Stimulated activated CD8-positive, alpha-beta memory T cell treated with anti-CD3 and anti-CD28 coated beads, Interleukin-7, amount 100 ng/mL, for 4 hours (primary cell): ENCODE measurements at places on chromosomes 12 and 14.
A peak's percentile ranks its signal among the peaks of the same experiment; 100 is the strongest.

DNA sequence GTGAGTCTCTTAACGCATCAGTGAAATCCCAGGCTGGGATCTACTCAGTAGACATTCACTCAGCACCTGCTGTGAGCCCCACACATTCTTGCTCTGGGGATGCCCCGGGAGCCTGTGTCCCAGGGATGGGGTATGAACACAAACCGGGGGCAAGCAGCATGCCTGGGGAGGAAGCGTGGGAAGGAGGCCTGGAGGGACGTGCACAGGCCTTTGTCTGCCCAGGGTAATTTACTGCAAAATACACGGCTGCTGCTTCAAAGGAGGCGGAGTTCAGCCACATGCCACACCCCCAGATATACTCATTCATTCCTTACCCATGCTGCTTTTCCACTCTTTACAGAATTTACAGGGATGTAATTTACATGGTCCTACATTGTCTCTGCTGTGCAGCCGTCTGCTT lies 187.8 kb downstream of the ADGRD1 start:
- no peak for DNase-seq

GRCh38 chr12:92029136-92029535 lies 116.5 kb downstream of the BTG1 start:
- DNase-seq, result no peak

GRCh38 chr12:50221228-50222008 lies 54.2 kb upstream of the CERS5 start:
- no peak for DNase-seq

GRCh38 chr14:23162005-23162404 lies 21.5 kb downstream of the SLC7A8 start:
- no peak for DNase-seq

DNA sequence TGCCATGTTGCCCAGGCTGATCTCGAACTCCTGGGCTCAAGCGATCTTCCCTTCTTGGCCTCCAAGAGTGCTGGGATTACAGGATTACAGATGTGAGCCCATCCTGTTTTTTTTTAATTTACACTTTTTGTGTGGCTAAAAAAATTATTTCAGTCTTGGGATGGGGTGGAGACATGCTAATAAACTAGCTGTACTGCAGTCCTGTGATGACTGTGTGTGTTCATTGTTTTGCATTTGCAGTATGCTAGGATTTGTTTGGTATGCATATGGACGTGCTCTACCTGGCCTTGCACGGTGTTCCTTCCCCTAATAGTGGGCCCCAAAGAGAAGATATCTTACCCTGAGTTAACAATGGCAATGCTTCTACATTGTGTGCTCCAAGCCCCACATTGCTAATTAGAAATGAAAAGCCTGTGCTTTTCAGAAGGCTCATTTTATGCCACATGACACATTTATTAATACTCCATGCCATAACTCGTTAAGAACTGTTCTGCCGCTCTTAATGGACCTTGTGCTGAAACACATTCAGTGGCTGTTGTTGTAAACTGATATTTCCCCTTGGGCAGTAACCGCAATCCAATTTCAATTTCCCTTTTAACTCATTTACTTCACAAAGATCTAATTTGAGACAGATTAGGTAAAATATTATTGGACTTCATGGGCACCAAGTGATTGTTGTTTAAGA lies 86.4 kb downstream of the SCN8A start:
- DNase-seq, result no peak

DNA sequence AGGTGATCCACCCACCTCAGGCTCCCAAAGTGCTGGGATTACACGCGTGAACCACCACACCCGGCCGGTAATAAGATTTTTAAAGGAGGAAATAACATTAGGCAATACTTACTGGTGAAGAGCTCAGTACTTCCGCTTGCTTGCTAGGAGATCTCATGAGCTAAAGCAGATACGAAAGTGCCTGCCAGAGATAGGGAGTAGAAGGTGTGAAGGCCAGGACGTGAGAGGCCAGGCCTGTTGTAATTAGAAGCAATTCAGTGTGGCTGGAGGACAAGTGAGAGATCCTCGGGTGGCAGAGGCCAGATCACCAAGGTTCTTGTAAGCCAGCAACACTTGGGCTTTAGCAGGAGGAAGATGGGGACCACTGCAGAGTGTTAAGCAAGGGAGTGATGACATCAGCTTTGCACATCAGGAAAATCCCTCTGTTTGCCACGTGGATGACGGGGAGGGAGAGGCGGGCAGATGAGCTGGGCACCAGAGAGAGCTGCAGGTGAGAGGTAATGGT lies 7.6 kb downstream of the TECPR2 start:
- no peak for DNase-seq

DNA sequence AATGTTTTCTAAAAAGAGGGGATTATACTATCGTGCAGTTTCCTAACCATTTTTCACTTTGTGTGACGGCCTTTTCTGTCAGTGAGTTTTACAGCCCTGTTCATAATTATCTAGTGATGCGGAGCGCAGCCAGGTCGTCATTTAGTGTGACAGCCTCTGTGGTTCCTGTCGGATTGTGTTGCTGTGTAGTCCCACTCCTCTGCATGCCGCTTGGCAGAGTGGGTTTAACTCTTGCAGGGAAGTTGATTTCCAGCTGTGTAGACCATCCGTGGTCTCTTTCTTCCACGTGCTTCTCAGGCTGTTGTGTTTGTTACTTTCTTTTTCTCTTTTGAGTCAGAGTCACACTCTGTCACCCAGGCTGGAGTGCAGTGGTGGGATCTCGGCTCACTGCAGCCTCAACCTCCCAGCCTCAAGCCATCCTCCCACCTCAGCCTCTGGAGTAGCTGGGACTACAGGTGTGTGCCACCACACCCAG lies 8.6 kb downstream of the RAN start:
- no peak for DNase-seq

GRCh38 chr12:46160101-46160980 lies 108.5 kb downstream of the SLC38A1 start:
- no peak for DNase-seq

DNA sequence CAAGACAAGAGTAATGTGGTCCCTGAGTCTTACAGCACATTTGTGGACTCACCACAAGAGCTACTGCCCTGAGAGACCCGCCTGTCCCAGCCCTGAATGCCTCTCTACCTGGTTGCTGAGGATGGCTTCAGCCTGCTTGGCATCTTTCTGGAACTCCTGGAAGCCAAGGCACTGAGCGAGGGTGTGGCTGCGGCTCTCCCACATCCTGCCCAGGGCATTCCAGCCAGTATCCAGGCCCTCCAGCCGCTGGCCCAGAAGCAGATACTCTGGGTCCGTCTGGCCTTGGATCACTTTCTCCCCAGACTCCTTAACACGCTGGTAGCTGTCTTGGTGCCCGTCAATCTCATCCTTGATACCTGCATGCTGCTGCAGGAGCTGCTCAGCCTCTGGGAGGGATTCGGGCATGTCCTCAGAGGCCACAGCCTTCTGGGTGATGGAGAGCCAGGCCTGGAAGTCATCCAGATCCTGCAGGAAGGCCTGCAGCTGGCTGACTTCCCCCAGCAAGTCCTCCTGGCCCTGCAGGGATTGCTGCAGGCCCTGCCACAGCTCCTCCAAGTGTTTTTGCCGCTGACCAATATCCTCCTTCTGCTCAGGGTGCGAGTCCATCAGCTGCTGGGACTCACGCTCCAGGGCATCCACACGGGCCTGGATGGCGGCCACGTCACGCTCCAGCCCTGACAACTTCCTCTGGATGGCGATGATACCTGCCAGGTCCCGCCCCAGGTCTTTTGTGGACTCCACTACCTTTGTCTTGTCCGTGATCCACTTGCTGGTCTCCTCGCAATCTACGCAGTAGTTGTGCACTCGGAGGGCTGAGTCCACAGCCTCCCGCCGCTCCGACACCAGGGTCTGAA lies 82.3 kb downstream of the PLEKHG3 start:
- DNase-seq, result no peak

GRCh38 chr14:32980902-32981501 lies 42.3 kb downstream of the NPAS3 start:
- DNase-seq, result no peak

GRCh38 chr12:104307655-104308000 lies 4.1 kb downstream of the EID3 start:
- DNase-seq, result no peak

DNA sequence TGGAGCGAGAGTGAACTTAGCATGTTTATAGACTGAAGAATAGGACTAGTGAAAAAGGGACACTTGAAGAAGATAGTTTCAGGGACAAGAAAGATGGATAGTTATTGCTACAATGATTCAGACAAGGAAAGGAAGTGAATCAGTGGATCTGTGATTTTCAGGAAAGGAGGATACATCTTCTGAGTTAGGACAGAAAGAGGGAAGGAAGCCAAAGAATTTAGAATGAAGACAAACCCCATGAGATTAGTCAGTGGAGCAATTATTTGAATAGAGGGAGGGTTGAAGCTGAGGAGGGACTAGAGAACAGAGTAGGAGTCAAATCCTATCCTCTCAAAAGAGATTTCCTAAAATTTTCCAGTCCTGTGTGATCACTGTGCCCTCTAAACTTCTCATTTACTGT lies 282.7 kb downstream of the AKAP6 start:
- no peak for DNase-seq

- no peak for DNase-seq
These were observed 5.2 kb upstream of the NRDE2 start for GRCh38 chr14:90336985-90337384.

DNA sequence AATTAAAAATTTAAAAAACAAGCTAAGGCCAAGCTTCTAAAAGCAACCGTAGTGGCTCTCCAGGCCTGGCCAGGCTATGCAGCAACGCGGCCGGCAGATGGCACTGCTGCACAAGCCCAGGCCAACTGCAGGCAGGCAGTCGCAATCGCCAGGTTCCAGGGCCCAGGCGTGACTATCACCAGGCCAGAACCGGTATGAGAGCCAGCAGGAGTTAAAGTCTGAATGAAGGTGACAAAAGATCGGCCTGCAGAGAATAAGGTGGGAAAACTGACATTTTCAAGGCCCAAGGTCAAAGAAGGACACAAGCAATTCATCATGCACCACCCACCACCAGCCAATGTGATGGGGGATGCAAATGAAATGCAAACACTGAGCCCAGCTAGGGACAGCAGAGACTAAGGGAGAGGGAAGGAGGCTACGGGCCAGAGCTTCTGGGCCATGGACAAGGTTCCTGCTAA lies 43.6 kb upstream of the ANO2 start:
- DNase-seq, result peak; percentile 43
